ENCODE measurements at places on chromosomes 1 and 21.

DNA sequence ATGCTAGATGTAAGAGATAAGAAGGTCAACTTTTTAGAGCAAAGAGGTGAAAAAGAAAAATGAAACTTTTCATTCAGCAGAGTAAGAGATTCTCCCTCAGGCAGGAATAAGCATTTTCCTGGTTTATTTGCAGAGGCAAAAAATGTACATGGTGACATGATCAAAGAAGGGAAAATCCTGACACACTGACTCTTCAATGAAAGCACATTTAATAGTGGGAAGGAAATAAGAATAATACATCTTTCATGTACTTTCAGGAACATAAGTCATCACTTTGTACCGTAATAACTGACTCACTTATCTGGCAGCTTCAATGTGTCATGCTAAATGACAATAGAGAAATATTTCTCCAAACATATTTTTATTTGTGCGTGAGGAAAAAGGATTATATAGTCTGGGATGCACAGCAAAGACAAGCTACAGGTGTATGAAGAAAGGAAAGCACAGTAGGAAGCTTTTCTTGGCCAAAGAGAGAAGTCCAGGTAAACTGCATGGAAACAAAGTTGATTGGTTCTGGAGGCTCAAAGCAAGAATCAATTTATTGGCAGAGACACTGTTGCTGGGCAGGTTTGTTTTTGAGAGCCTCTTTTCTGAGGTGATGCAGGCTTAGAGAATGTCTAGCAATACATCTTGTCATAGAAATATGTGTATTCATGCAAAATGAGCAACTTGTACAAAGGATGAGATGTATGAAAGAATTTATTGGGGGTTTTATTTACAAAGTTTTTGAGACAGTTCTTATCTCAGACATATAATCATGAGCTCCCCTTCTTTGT lies 1409.0 kb downstream of the PLA2G4A start:
- DNase-seq = no peak

DNA sequence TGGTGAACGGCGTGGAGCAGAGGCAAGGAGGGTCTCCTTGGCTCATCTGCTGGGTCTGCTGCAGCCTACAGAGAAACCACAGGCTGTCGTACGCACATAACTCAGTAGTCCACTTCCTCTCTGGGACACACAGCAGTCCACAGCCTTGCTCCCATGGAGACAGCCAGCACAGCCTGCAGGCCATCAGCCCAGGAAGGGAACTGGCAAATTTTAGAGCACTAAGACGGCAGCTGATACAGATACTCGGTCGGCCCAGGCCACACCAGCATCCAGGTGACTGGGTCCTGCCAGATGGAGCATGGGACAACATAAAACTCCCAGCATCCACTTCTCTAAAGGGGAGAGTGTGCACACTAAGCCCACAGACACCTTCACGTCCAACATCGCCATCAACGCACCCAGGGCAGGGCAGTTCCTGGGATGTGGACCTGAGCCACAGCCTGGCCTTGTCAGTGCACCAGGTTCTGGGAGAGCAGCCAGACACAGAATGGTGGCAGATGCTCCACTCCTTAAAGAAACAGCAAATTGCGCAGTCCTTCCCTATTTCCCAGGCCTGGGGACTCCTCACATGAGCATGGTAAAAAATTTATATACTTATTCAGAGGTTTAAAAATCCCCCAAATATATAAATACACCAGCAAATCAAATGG lies 247.1 kb upstream of the RAB4A start:
- DNase-seq = no peak

- DNase-seq = no peak
Observed at GRCh38 chr1:220819467-220820026, 32.8 kb downstream of the MTARC1 start.

- DNase-seq = no peak
Observed at GRCh38 chr1:20867847-20868246, 80.7 kb upstream of the HP1BP3 start.

DNA sequence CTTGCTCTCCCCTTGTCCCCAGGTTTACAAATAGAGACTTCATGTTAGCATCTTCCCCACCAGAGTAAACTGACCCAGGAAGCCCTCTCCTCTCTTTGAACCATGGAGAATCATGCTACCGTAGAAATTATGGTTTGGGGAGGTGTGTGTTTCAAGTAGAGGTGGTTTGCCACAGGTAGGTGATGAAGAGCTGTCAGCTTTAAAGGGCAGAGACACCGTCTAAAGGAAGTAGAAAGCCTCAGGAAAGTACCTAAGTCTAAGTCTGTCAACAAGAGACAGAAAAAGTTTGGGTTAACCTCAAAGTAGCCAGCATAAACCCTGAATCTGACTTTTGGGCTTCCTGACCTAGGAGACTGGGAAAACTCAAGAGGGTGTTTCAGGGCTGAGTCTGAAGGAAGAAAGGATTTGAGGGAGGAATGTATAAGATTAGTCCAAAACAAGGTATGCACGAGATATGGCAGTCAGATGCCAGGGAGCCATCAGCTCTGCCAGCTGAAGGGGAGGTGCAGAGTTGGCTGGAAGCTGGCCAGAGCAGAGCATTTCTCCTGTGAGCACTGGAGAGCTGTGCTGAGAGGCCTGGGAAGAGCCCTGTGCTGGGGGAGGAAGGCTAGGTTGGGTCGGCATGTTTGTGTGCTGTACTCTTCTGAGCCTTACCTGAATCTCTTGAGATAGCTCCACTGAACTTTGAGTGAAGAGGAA lies 14.3 kb downstream of the ADAMTSL4 start:
- no peak for DNase-seq

DNA sequence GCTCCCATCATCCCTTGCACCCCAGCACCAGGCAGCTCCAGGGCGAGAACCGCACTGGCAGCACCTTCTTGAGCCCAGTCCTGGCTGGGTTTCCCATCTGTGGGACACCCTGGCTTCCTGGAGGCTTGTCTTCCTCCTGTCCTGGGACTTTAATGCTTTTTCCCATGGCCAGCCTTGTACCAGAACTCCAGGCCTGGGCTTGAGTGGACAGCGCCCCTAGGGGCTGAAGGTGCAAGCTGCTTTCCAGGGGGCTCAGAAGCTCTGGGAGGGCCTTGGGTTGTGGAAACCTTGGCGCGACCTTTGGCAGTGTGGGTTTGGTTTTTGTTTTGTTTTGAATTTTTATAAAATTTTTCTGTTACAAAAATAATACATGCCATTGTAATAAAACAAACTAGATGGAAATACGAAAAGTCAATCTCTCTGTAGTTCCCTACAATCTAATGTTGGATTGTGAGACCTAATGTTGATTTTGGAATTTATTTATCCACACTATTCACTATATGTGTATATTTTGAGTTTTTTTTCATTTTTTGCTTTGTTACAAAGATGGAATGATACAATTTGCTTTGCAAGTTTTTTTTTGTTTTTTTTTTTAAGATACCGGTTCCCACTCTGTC lies 33.8 kb upstream of the RPL11 start:
- DNase-seq = no peak

- DNase-seq = no peak
Observed at GRCh38 chr1:197980457-197980856, 63.3 kb downstream of the LHX9 start.

- no peak for DNase-seq
Observed at GRCh38 chr1:36990928-36991327, 43.4 kb downstream of the GRIK3 start.

GRCh38 chr1:86956221-86956620 lies 41.8 kb downstream of the HS2ST1 start:
- DNase-seq = no peak

DNA sequence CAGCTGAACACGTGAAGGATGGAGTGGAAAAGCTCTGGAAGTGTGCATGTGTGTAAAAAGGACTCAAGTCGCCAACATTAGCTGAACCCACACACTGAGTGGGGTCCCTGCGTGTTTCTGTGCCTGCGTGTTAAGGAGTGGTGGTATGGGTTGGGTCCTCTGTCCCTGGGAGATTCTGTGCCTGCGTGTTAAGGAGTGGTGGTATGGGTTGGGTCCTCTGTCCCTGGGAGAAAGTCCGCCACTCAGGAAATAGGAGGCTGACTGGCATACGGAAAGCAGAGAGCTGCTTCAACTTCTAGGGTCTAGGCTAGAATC lies 7.0 kb upstream of the SOX13 start:
- no peak for DNase-seq

Data from activated naive CD4-positive, alpha-beta T cell (primary cell).